ENCODE measurements at places on chromosomes 12 and 14. TPM values are rescaled to one million over a fixed set of nuclear protein-coding genes. Genes with fewer than 3 reads are reported as not detected.
A peak's percentile ranks its signal among the peaks of the same experiment; 100 is the strongest.

Gene GMFB
- 107 TPM for polyA plus RNA-seq

Gene ZNF705A
- not detected for polyA plus RNA-seq

Gene KLHDC1
- polyA plus RNA-seq: 5.5 TPM

Gene EID3
- polyA plus RNA-seq: 4.7 TPM

Gene MARCHF9
- polyA plus RNA-seq: 15.6 TPM

- DNase-seq: peak; percentile 90
Measured at GRCh38 chr12:93570552-93571364, 1.7 kb upstream of the SOCS2 start.

Gene BDKRB2
- 3.3 TPM for polyA plus RNA-seq

- no peak for DNase-seq
Measured at GRCh38 chr12:109126784-109127183, 10.4 kb downstream of the ACACB start.

Gene TAPBPL
- polyA plus RNA-seq: 23.0 TPM

GRCh38 chr12:116361414-116362223 lies 84.1 kb upstream of the MED13L start:
- DNase-seq: no peak

DNA sequence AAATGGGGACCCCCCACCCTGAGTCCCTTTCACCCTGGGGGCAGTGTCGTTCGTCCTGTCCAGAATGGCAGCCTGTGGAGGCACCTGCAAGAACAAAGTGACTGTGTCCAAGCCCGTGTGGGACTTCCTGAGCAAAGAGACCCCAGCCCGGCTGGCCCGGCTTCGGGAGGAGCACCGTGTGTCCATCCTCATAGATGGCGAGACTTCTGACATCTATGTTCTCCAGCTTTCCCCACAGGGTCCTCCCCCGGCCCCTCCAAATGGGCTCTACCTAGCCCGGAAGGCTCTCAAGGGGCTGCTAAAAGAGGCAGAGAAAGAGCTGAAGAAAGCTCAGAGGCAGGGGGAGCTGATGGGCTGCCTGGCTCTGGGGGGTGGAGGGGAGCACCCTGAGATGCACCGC lies 2.2 kb downstream of the DTX3 start:
- no peak for DNase-seq

GRCh38 chr12:81395431-81395830 lies 317.6 kb downstream of the ACSS3 start:
- no peak for DNase-seq

DNA sequence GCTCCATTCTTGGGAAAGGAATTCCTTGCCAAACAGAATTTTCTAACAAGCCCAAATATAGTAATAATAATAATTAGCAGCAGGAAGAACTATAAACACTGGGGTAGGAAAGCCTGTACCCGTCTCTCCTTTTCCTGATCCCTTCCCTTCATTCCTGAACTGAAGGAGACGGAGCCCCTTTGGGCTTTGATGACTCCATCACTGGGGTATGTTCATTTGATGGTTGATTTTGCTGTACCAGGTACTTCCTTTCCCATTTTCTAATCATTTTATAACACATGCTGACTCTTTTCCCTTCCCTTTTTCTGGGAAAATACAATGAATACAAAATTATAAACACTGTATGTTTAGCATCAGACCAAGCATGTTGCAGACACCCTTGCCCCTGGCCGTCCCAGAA lies 3.6 kb upstream of the RCOR1 start:
- no peak for DNase-seq

Gene LGALS3
- 16.8 TPM for polyA plus RNA-seq

Gene DLGAP5
- polyA plus RNA-seq: 33.1 TPM

- no peak for DNase-seq
Measured at GRCh38 chr12:2138871-2139308, 86.1 kb downstream of the CACNA1C start.

DNA sequence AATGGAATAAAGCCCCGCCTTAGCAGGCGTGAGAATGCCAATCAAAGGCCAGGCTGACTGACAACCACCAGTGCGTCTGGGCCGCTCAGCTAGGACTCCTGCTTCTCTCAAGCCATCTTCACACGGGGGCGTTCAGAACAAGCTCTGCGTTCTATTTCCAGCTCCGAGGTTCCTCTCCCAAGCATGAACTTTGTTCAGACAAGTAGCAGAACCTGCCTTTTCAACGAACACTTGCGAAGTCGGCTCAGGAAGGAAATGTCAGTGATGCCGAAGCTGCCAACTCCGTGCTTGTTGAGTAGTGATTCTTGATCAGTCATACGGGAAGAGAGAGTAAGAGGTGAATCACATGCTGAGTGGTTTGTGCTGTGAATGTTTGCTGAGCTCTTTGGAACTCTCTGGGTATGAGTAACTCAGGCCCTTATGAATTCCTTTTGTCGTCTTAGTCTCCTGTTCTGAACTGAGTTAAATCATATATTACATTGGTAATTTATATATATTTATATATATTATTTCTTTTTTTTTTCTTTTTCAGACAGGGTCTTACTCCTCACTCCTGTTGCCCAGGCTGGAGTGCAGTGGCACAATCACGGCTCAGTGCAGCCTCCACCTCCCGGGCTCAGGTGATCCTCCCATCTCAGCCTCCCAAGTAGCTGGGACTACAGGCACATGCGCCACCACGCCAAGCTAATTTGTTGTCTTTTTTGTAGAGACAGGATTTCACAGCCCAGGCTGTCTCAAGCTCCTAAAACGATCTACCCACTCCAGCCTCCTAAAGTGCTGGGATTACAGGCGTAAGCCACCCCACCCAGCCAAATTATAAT lies 29.4 kb upstream of the BCL7A start:
- no peak for DNase-seq

GRCh38 chr12:116651089-116651488 lies 86.8 kb downstream of the SPRING1 start:
- DNase-seq: no peak

Gene KLHL33
- 0.50 TPM for polyA plus RNA-seq

- no peak for DNase-seq
Measured at GRCh38 chr12:47885566-47885965, 19.2 kb downstream of the VDR start.

- DNase-seq: no peak
Measured at GRCh38 chr12:101855364-101855884, 22.0 kb upstream of the DRAM1 start.

GRCh38 chr12:55707841-55708694 lies at the start of gene ITGA7:
TSS of gene ITGA7 (minus strand) at chr12:55707904. CDS start at chr12:55707682, 222 bp downstream.
- no peak for DNase-seq

- no peak for DNase-seq
Measured at GRCh38 chr14:64234877-64235651, 59.1 kb downstream of the ESR2 start.

GRCh38 chr12:65560286-65560685 lies 264.0 kb upstream of the HMGA2 start:
- no peak for DNase-seq

DNA sequence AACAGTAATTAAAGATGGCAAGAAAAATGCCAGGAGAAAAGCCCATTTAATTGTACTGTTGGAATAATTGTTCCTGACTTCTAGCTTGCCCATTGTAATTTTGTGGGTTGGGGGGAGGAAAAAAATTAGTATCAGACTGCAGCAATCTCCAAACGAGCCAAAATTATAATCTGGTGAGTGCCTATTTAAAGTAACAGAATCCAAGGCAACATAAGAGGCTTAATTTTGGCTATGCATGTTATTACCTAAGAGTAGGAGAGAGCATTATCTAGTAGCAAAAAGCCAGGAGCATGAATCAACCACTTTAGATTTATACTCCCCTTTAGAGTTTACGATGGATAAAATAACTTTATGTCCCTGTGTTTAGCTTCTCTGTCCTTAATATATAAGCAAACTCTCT lies 14.6 kb upstream of the DENND5B start:
- DNase-seq: no peak

Gene CMA1
- polyA plus RNA-seq: not detected

DNA sequence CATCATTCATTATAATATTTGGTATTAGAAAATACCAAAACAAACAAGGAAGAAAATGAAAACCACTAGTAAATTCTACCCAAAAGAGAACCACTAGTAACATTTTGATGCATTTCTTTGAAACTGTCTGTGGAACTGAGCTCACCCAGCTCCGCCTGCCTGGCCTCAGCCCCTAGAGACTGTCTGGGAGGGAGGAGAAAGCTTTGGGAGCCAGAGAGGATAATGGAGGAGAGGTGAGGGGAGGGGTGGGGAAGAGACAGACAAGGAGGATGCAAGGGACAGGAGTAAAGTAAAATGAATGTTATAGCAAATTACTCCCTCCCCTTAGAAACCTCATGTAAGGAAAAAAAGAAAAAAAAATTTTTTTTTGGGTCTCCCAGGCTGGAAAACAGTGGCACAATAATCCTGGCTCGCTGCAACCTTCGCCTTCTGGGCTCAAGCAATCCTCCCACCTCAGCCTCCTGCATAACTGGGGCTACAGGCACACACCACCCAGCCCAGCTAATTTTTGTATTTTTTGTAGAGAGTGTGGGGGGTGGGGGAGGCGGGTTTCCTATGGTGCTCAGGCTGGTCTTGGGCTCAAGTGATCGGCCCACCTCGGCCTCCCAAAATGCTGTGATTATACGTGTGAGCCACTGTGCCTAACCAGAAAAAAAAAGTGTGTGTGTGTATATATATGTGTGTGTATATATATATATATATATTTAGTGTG lies 3.2 kb upstream of the MMP19 start:
- no peak for DNase-seq

Gene CLEC1B
- polyA plus RNA-seq: 1.3 TPM

Gene IL23A
- polyA plus RNA-seq: 0.58 TPM

Gene TMEM260
- polyA plus RNA-seq: 33.8 TPM

- DNase-seq: no peak
Measured at GRCh38 chr14:67759916-67760315, 56.5 kb downstream of the ZFYVE26 start.

DNA sequence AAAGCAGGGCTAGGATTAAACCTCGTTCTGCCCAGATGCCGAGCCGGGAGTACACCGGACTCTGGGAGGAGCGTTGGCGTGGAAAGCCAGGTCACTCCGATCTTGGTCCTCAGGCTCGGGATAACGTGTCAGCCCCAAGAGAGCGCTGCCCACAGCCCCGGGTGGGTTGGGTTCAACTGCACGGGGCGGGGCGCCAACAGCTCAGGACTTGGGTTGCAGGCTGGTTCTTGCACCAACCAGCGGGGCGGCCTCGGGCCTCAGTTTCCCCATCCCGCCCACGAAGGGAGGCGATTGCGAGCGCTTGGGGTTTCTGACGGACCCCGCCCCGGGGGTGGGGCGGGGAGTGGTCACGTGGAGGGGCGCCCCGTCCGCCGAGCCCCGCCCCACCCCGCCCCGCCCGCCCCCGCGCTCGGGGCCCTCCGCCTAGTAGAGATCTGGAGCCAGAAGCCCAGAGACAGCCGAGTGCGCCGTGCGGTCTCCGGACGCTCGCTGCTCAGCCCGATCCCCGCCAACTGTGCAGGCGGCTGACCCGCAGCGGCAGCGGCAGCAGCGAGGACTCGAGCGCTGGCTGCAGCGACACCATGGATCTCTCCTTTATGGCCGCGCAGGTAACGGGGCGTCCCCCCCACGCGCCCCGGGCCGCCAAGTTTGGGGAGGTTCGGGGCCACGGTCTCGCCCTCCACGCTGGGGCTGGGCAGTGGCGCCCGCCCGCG lies at the start of gene C14orf132:
Gene C14orf132 (plus strand): TSS at position 443 of the 713 bp plus-strand sequence. CDS start 139 bp downstream, at position 582.
- no peak for DNase-seq

DNA sequence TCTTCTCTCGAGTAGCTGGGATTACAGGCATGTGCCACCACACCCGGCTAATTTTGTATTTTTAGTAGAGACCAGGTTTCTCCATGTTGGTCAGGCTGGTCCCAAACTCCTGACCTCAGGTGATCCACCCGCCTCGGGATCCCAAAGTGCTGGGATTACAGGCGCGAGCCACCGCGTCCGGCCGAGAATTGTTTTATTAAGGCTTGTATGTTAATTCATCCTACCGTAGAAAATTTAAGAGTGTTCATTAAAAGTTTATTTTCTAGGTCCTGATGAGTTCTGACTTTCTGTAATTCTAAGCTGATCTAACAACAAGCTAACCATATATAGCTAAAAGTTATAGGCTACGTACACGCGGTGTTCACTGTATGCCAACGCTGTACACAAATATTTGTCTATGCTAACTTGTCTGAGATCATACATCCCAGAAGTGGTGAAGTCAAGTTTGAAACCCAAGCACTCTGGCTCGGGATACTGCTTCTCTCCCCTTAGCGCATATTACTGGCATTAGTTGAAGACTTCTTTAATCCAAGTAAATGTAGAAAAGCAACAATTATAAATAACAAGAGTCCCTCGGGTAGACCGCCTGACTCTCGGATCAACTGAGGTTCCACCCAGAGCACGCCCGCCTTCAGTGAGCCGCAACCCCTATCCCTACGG lies 570 bp upstream of the MRPS35 start:
- peak; percentile 57 for DNase-seq

Gene FCF1
- polyA plus RNA-seq: 70.4 TPM

GRCh38 chr14:36805131-36805559 lies 143.5 kb downstream of the PAX9 start:
- DNase-seq: no peak

GRCh38 chr14:65095633-65096205 lies 6.6 kb downstream of the MAX start:
- no peak for DNase-seq

Gene MMP14
- polyA plus RNA-seq: 132 TPM

Gene RERG
- polyA plus RNA-seq: 39.1 TPM

- no peak for DNase-seq
Measured at GRCh38 chr12:11821386-11822080, 172.1 kb downstream of the ETV6 start.

GRCh38 chr12:16063726-16064125 lies 152.6 kb downstream of the DERA start:
- no peak for DNase-seq

Gene RHOJ
- polyA plus RNA-seq: 20.5 TPM

GRCh38 chr14:43123544-43123943 lies 1383.5 kb downstream of the FSCB start:
- no peak for DNase-seq

Gene TPPP2
- polyA plus RNA-seq: 3.0 TPM

Measured in right renal cortex interstitium (tissue), 3 donors.